Brain pericyte (primary cell): ENCODE measurements at places on chromosomes 11 and 22.

GRCh38 chr11:91141655-91142054 is 918.8 kb upstream of the CHORDC1 start:
- no peak for DNase-seq

DNA sequence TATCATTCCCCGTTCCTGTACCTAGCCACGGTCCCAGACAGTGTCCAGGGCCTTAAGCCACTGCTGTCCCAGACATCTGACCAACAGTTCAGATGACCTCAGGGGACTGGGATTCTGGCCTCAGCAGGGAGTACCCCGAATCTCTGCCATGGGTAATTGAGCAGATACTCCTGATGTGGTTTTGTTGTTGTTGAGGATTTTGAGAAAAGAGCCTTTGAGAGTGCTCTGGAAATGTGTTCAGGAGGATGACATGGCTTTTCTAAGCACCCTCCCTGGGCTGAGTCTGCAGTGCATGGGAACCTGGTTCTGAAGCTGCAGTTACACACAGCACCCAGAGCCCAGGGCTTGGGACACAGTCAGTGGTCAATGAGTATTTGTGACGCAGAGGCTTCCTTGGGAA is 30.4 kb downstream of the ADAMTS15 start:
- DNase-seq: no peak

- no peak for DNase-seq
These were observed 48.1 kb upstream of the GRAMD1B start for GRCh38 chr11:123381817-123382554.

GRCh38 chr11:19242179-19242932 is 1.6 kb upstream of the E2F8 start:
- no peak for DNase-seq

GRCh38 chr11:111355956-111356659 is 23.0 kb downstream of the POU2AF1 start:
- no peak for DNase-seq

DNA sequence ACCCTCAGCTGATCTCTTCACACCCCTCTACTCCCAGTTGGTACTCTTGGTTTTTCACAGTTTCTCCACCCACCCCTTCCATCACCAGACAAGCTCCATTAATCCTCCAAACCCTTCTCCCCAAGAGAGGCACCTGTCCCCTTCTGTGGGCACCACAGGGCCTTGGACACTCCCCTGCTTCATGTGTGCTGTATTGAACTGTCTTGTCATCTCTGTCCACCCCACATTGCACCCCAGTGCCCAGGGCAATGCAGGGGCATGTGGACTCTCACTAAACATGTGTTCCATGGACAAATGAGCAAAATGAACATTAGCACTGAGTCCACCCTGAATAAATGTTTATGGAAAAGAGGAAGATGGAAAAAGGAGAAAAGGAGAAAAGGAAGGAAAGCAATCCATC is 181.4 kb downstream of the BCR start:
- DNase-seq: no peak

GRCh38 chr22:41847300-41847699 is 14.4 kb downstream of the SREBF2 start:
- no peak for DNase-seq

- DNase-seq: no peak
These were observed 10.0 kb downstream of the RRP7A start for GRCh38 chr22:42509548-42509947.

GRCh38 chr11:75964071-75964470 is 149.1 kb downstream of the UVRAG start:
- no peak for DNase-seq
